ENCODE measurements at places on chromosomes 2 and 18. TPM values are rescaled to one million over a fixed set of nuclear protein-coding genes. Genes with fewer than 3 reads are reported as not detected.

DNA sequence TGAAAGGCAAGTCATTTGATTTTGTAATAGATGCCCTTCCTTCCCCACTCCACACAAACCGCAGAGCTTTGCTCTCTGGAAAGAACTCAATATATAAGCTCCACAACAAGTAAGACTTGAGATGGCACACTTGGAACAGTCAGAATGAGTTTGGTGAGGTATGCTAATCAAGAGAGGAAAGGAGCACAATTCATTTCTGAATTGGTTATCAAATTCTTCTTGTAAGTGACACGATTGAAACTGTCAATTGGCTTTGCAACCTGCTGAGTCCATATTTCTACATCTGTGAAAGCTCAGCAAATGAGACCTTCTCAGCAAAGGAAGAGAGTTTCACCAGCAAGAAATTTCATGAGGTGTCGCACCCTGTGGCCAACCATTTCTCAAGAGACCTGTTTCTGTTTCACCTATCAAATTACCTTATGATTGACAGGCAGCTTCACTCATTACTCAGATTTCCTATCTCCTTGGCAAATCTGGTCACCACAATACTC is 19.1 kb downstream of the CTLA4 start:
- no peak for DNase-seq

- no peak for DNase-seq
Observed at GRCh38 chr18:49608366-49609255, 46.8 kb downstream of the LIPG start.

GRCh38 chr2:3536682-3537632 is 17.6 kb upstream of the ADI1 start:
- DNase-seq, result no peak

DNA sequence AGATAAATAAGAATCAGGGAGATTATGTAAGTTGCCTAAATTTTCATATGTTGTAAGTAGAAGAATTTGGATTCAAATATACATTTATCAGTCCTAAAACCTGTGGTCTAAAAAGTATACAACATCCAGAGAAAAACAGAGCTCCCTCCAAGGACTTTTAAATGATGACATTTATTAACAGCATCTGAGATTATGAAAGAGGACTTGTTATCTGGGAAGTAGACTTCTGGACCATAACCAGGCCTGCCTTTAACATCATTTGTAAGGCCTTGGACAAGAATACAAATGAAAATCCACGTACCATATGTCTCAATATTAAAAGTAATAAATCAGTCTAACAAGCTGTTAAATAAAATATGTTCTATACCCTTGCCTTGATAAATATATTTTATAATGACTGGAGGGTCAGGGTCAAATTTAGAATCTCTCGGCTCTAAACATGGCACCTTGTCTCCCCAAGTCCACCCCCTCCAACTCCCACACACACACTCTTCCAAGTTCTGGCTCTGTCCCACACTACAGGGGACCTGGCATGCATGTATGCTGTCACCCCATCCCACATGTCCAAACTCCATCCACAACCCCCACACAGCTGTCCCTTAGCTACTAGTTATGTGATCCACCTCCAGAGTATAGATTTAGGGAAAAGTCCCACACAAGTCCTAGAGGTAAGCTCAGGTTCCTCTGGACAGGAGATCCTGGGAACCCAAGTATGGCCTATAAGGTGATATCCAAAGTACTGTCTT is 382.6 kb downstream of the CDH2 start:
- DNase-seq, result no peak

- no peak for DNase-seq
Observed at GRCh38 chr2:157439824-157440186, 4.1 kb downstream of the CYTIP start.

GRCh38 chr2:238082827-238083226 is 17.3 kb upstream of the ESPNL start:
- no peak for DNase-seq

DNA sequence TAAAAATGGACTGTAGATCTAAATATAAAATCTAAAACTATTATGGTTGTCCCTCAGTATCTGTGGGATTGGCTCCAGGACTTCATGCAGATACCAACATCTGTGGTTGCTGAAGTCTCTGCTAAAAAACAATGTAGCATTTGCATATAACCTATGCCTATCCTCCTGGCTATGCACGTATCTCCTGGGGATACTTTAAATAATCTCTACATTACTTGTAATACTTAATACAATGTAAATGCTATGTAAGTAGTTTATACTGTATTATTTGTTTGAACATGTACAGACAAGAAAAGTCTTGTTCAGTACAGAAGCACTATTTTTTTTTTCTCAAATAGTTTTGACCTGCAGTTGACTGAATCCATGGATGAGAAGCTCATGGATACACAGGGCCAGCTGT is 134.9 kb downstream of the ZAP70 start:
- no peak for DNase-seq

GRCh38 chr18:23824669-23825068 is 135.4 kb downstream of the LAMA3 start:
- DNase-seq, result no peak

The MAP3K19 gene
- 0.78 TPM for total RNA-seq

The SPDYA gene
- total RNA-seq, result 1.4 TPM

The RNF152 gene
- 97.9 TPM for total RNA-seq

The E2F6 gene
- 13.3 TPM for total RNA-seq

The DNMT3A gene
- 53.3 TPM for total RNA-seq

All from occipital lobe (tissue), 3 donors.